ENCODE measurements at places on chromosomes 16 and 17.

DNA sequence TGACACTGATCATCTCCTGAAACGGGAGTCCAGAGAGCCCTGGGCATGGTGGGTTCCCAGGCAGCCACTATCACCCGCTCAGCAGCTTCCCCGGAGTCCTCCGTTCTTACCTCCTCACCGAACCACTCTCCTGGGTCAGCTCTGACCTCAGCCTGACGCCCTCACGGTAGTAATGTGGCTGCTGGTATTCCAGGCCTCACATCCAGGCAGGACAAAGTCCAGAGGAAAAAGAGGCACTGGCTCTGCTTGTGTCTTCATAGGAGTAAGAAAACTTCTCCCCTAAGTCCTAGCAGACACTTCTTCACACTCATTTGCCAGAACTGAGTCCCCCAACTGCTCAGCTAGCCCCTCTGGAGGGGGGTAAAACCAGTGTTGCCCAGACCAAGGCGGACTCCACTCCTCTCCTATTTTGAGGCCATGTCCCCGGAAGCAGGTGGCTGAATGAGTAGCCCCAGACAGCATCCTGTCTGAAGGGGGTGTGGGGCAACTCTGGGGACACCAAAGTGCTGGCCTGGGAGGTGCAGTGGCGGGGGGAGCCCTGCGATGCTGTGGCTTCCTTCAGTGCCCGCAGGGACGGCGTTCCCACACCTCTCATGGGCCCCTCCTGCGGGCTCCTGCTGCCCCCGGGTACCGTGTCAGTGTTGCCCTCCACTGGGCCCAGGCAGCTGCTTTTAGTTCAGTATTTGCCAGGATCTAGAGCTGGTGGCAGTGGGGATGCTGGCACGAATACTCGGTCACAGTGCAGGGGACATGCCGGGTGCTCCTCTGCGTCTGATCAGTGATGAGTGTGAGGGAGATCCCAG, 5.4 kb downstream of the FSCN2 start:
- DNase-seq, result no peak

DNA sequence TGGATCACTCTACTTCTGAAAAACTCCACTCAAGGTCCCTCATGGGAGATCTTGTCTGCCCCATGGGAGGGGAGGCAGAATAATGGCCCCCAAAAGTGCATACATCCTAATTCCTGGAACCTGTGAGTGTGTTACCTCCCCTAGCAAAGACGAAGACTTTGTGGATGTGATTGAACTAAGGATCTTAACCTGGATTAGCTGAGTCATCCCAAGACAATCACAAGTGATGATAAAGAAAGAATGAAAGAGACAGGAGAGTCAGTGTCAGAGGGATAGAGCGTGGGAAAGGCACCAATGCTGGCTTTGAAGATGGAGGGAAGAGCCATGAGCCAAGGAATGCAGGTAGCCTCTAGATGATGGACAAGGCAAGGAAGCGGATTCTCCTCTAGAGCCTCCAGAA, 374.7 kb upstream of the DYNLRB2 start:
- DNase-seq, result no peak

DNA sequence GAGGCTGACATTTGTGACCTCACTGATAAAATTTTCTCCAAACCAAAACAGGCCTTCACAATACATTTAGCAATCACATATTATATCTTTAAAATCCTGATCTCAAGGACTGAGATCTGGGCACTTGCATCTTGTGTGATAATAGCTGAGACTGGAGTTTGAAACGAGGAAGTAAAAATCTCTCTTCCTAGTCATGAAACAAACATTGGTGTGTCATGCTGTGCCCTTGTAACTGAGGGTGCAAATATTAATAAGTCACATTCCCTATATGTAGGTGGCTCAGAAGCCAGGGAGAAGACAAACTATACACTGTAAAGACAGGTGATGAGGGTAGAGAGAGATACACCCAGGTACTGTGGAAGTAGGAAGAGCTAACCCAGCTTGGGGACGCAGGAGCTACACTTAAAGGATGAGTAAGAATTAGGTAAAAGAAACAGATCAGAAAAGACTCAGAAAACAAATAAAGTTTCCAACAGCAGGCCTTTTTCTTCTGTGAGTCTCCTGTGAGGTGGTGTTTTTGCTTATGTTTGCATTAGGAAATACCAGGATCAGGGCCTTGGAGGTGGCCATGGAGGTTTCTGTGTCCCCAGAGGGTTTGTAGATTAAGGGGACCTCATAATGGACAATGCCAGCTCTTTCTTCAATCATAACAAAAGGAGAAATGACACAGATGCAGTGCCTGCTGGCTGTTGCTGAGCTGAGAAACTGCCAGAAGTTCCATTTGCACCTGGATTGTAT, 335.7 kb downstream of the GRIN2A start:
- no peak for DNase-seq

- no peak for DNase-seq
Observed at GRCh38 chr16:67963292-67963661, 5.2 kb downstream of the SLC12A4 start.

DNA sequence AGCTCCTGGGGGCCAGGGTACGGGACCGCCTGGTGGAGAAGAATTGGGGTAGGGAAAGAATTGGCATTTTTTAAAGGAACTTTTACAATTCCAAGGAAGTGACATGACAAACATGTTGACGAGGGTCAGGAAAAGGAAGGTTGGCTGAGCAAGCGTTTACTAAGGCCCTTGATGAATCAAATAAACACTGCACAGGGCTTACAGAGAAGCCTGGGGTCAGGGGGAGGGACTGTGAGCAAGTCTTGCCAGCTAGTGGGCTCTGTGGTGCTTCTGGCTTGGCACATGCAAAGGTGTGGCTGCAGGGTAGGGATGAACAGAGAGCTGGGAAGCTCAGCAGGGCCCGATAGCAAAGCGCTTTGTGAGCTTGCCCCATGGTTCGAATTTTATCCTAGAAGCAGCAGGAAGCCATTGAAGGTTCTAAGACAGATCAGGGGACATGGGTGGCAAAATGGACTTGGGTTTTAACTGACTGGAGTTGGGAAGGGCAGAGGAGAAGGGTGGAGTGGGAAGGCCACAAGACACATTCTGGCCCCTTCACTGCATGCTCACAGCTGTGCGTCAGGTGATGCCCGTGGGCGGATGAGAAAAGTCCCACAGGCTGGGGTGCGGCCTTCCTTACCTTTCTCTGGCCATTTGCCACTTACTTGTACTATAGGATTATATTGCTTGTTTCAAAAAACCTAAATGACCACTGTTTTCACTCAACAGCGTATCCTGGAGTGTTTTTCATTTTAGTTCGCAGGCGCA, 117.8 kb downstream of the SOCS1 start:
- DNase-seq, result no peak

- DNase-seq, result no peak
Observed at GRCh38 chr16:89658221-89658879, 714 bp downstream of the SPATA33 start.

DNA sequence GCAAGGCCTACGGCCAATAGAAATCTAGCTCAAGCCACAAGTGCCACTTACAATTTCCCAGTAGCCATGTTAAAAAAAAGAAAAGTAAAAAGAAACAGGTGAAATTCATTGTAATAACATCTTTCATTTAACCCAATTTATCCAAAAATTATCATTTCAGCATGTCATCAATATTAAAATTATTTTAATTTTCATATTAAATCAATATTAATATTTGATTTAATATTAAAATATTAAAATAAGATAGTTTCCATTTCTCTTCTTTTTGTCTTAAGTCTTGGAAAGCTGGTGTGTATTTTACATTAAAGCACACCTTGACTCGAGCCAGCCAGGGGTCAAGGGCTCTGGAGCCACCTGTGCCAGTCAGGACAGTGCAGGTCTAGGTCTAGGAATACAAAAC, 12.7 kb upstream of the C16orf74 start:
- no peak for DNase-seq

DNA sequence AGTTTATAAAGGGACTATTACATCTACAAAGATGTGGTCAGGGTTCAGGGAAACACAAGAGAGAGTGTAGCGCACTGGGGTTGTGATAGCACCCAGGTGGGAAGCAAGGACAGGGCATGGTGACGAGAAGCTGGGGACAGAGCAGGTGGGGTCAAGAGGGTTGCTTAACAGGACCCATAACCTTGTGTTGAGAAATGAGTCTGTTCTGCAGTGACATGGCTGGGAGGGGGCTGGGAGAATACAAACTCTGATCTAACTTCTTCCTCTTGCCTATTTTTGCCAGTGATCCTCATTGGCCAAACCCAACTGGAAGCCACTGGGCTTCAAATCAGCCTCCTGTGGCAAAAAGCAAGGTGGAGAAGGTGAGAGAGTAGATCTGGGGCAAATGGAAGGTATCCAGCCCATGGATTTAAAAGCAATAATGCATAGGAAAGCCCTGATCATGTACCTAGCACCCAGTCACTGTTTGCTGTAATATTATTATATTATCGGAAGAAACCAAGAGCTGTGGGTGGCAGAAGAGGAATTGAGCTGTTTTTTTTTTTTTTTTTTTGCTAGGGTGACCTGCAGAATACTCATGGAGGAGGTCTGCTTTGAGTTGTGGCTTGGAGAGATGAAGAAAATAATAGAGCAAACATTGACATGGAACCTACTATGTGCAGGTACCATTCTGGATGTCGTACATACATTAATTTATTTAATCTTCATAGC, 76.9 kb upstream of the ZFHX3 start:
- no peak for DNase-seq

All from activated CD8-positive, alpha-beta memory T cell treated with anti-CD3 and anti-CD28 coated beads for 24 hours (primary cell).